Nucleus accumbens (tissue), 56 donors: ENCODE measurements at places on chromosomes 4 and X.

DNA sequence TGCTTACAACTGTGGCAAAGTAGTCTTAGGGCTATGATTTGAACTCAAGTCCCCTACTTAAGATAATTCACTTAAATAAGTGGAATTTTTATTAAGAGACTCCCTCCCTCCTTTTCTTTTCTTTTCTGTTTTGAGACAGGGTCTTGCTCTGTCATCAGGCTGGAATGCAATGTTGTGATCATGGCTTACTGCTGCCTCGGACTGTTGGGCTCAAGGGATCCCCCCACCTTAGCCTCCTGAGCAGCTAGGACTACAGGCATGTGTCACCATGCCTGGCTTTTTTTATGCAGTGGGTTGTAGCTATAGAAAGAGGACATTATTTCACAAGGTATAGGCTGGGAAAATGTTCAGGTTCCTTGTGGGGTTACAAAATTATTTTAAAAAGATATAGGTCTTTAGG is 19.2 kb downstream of the DIAPH2 start:
- DNase-seq, result no peak

DNA sequence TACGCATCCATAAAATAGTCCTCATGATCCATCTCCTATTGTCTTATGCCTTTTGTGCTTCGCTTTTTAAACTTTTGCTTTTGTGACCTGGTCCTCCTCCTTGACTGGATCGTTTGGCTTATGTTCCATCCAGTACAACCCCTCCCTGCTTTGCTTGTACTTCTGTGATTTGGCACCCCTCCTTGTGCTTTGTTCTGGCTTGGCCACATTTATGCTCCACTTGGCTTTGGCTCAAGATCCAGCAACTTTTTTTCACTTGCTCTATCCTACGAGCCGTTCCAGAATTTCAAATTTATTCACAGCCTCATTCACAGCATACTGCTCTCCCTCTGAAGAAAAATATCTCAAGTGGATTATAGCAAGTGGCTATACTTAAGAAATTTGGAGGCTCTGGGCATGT is 28.0 kb upstream of the GLRA2 start:
- DNase-seq, result no peak

DNA sequence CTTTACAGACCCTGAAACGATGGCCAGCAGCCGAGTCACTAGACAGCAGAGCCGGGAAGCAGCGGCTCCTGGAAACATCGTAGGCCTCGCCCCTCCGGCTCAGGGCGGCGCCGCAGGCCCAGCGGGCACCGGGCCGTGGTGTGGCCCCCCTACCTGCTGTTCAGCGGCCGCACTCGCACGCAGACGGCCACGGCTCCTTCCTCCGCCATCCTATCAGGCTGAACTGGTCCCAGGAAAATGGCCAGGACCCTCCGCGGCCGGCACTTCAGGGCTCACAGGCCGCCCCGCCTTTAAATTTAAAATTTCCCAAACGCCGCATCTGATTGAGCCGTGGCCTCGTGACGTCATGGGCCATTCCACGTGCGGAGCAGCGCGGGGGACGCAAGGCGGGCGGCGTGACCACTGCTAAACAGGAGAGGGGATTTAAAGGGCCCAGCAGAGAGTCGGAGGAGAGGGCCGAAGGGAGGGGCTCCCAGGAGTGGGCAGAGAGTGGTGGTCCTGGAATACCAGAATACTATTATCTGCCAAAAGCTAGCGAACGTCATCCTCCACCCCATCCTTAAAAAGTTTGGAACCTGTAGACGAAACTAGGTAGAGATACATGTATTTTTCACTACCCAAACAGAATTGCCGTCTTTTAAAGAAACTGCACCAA is at the start of gene CENPE:
Gene CENPE (minus strand): TSS at position 233 of the 655 bp plus-strand sequence. CDS start 24 bp downstream, at position 209.
- peak; percentile 62 for DNase-seq

DNA sequence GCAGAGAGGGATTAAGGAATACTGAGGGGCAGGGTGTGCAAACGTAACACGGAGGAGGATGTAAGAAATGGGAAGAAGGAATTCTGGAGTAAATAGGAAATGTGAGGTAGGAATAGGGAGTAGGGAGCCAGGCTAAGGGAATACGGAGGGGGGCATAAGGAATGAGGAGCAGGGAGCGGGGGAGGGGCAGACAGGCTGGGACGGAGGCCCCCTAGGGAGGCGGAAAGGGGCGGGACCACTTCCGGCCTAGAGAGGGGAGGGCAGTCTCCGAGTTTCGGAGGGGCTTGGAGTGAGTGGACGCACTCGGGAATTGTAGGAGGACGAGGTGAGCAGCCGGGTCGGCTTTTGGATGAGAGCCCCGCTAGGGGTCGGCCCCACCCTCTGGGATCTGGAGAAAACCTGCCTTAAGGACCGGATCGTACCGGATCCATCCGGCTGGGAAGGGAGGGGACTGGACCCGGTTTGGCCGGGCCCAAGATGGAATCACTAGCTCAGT is 612 bp downstream of the MAGED2 start:
- peak; percentile 55 for DNase-seq

DNA sequence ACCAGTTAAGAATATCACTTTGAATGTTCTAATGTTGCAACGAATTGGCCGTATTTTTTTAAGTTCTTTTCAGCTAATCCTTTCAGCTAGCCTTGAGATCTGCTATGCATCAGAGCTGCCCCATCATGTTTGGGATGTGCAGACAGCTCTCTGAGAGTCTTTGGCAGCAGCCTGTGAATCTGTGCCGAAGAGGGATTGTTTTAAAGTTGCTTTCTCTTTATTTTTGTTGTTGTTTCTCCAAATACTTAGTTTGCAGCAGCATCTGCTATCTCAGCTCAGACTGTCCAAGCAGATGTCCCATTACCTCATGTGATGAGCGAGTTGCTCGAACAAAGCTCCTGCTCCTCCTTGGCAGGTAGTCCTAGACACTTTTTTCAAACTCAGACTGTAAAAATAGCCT is 1002.5 kb upstream of the INTU start:
- no peak for DNase-seq

GRCh38 chr4:146477054-146477453 is 44.7 kb downstream of the SLC10A7 start:
- no peak for DNase-seq

- DNase-seq, result no peak
Measured at GRCh38 chr4:42149004-42149403, 3.5 kb downstream of the BEND4 start.

DNA sequence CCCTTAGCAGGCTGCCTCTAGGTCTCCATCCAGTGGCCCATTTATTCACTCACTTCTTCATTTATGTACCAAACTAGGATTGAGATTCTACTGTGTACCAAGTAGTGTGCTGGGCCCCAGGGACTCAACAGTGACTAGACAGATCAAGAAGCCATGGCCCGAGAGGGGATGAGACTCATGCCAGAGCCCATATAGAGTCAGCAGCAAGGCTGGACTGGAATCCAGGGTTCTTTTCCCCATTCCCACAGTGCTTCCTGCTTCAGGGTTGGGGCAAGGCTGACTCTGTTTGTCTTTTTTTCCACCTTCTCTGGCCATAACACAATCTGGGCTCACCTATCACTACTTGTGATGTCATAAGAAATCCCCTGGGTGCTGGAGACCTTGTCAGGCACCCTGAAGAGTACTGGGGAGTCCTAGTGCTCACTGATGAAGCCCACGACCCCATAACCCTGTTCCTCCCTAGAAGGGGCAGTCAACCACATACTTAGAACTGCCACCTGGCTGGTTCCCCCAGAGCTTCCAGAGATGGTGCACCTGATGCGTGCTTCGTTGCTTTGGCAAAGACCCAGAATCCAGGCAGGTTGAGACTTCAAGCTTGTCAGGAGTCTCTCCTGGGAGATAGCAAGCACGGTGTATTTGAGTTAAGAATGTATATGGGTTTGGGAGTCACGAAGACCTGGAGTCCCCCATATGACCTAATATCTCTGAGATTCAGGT is 6.2 kb downstream of the RTL5 start:
- DNase-seq, result no peak

- no peak for DNase-seq
Measured at GRCh38 chrX:42097486-42097885, 174.1 kb upstream of the CASK start.

DNA sequence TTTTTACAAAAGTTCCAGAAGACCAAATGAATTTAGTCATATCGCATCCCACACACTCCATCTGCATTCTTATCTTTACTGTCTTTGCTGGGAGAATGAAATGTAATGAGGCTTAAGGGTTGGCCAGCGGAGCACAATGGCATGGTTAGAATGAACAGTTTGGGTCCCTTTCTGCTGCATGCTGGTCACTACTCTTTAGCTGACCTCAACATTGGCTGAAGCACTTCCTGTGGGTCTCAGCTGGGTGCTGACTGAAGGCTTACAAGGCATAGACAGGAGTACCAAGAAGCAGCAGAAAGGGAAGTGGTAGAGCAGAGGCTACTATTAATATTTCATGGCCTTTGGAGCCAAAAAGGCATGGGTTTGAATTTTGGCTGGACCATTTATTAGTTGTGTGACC is 159.4 kb upstream of the GPC4 start:
- no peak for DNase-seq

DNA sequence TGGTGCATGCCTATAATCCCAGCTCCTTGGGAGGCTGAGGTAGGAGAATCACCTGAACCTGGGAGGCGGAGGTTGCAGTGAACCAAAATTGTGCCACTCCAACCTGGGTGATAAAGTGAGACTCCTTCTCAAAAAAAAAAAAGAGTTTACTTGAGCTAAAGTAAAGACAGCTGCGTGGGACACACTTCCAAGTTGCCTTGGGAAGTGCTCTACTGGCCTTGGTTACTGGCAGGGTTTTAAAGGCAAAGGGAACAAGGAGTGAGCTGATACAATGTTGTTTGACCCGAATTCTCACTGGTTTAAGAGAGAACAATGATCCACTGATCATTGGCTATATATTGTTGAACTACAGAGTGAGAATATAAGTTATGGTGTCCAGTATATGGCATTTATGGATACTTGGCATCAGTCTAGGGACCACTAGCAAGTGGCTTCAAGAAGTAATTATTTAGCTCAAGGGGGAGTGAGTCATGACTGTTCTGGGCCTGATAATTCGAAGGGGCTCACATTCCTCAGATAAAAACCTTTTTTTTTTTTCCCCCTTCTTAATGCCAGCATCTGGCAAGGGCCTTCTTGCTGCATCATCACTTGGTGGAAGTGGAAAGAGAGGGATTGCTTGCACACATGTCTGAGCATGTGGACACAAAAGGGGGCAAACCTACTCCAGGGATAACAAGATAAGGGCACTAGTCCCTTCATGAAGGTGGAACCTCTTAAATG is 32.3 kb downstream of the GRK4 start:
- no peak for DNase-seq

GRCh38 chrX:108641589-108642272 is 94.6 kb downstream of the IRS4 start:
- DNase-seq, result no peak

DNA sequence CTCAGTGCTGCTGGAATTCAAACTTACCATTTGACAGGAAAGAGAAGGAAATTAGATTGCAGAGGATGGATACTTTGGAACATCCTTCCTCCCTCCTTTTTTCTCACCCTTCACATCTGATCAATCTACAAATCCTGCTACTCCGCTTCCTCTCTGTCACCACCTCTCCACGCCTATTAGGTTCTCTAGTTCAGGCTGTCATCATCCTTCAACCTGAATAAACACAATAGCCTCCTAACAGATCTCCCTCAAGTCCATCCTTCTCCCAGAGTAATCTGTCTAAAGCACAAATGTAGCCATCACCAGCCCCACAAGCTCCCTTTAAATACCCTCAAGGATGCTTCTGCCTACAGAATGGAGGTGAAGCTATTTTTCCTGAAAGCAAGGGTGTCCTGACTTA is 20.0 kb upstream of the SLAIN2 start:
- DNase-seq, result no peak

- DNase-seq, result no peak
Measured at GRCh38 chr4:161680146-161680545, 483.7 kb downstream of the FSTL5 start.

GRCh38 chr4:101217353-101218031 is 129.8 kb downstream of the PPP3CA start:
- no peak for DNase-seq

- no peak for DNase-seq
Measured at GRCh38 chr4:42819863-42820514, 72.5 kb upstream of the GRXCR1 start.

DNA sequence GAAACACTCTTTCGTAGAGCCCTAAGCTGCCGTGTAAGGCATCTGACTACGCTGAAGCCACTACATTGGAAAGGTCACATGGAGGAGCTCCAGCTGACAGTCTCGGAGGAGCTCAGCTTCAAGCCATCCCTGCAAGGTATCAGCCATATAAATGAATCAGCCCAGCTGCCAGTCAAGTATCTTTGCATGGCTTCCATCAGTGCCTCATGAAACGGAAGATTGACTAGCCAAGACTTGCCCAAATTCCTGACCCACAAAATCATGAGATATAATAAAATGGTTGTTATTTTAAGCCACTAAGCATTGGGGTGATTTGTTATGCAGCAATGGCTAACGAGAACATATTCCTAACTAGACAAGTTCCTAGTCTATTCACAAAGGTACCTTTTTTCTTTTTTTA is 104.1 kb upstream of the SCOC start:
- no peak for DNase-seq

- no peak for DNase-seq
Measured at GRCh38 chr4:155353923-155354540, 22.7 kb downstream of the MAP9 start.

- DNase-seq, result no peak
Measured at GRCh38 chr4:21819086-21819485, 129.5 kb downstream of the KCNIP4 start.
